Activated CD4-positive, alpha-beta T cell treated with anti-CD3 and anti-CD28 coated beads for 24 hours (primary cell): ENCODE measurements at places on chromosomes 5 and 9.

- DNase-seq, result no peak
Measured at GRCh38 chr5:33422191-33422590, 18.6 kb upstream of the TARS1 start.

DNA sequence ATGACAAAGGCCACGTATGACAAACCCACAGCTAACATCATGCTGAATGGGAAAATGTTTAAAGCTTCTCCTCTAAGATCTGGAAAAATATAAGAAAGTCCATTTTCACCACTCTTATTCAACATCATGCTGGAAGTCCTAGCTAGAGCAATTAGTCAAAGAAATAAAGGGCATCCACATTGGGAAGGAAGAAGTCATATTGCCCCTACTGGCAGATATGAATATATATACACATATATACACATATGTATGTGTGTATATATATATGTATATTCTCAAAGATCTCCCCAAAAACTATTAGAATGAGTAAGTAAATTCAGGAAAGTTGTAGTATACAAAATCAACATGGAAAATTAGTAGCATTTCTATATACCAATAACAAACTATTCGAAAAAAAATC lies 17.1 kb downstream of the APBA1 start:
- DNase-seq, result no peak

DNA sequence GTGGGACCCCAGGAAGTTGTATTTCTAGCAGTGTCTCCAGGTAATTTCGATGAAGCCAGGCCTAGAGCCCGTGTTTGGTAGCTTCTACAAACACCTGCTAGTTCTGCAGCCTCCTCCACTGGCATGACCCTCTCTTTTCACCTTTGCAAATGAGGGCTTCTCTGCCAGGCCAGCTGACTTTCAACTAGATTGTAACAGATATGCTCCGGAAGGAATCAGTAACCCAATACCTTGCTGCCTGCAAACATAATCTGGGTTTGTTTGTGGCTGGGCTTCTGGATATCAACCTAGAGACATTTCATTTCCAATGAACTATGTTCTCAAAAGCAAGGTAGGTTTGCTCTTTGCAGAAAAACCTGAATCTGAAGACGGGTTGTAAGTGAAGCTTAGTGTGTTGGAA lies 354.8 kb downstream of the DMRT2 start:
- DNase-seq, result no peak

DNA sequence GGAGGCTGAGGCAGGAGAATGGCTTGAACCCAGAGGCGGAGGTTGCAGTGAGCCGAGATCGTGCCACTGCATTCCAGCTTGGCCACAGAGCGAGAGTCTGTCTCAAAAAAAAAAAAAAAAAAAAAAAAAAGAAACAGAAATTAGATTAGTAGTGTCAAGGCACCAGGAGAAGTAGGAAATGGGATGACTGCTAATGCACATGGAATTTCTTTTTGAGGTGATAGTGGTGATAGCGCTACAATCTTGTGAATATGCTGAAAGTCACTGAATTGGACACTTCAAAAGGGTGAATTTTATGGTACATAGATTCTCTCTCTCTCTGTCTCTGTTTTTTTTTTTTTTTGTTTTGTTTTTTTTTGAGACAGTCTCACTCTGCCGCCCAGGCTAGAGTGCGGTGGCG lies 42.1 kb upstream of the SUB1 start:
- DNase-seq, result no peak

DNA sequence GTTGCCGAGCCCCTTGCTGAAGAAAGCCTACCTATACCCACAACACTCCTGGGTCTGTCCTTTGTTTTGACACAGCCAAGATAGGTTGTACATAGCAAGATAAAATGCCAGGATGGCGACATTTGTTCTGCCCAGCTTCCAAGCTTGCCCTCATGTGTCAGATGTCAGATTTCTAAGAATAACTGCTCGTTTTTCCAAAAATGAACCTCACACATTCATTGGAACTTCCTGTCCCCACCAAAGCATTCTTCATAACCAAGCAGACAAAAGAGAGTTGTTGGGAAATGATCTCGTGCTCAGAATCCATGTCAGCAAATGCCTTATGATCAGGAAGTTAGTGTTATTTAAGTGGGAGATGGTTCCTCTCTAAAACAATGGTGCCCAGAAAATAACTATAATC lies 210.1 kb downstream of the ZNF608 start:
- DNase-seq, result no peak

GRCh38 chr5:168168978-168169698 lies 122.3 kb upstream of the WWC1 start:
- no peak for DNase-seq

DNA sequence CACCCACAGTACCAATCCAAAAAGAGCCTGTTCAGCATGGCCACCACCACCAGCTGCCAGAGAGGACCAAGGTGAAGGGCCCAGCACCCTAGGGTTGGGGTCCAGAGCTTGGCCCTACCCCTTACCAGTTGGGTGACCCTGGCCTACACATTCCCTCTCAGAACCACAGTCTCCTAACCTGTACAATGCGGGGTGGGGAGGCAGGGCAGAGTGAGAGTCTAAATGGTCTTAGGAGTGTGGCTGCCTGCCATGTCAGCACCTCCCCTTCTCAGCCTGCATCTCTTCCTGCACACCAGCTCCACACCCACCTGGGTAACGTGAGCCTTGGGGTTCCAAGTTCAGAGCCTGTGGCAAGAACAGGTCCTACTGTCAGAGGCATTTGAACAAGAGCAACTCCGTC lies 92.2 kb downstream of the C5orf15 start:
- no peak for DNase-seq

DNA sequence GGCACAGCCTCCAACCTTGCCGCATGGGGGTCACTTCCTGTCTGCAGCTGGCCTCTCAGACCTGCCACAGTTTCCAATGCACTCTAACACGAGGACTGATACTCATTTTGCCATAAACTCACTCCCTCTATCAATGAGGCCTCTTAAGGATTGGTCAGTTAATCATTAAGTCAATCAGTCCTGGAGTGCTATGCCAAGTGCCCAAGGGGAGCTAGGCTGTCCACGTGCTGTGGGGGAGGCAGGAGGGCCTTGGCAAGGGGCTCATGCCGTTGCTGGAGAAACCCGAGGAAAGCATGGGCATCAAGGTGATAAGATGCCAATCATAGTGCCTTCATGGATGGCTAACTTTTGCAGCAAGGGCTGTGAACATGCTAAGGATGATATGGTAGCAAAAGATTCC lies 1.7 kb upstream of the ALDH1B1 start:
- DNase-seq, result no peak

- no peak for DNase-seq
Measured at GRCh38 chr5:142422429-142422828, 97.6 kb upstream of the SPRY4 start.

DNA sequence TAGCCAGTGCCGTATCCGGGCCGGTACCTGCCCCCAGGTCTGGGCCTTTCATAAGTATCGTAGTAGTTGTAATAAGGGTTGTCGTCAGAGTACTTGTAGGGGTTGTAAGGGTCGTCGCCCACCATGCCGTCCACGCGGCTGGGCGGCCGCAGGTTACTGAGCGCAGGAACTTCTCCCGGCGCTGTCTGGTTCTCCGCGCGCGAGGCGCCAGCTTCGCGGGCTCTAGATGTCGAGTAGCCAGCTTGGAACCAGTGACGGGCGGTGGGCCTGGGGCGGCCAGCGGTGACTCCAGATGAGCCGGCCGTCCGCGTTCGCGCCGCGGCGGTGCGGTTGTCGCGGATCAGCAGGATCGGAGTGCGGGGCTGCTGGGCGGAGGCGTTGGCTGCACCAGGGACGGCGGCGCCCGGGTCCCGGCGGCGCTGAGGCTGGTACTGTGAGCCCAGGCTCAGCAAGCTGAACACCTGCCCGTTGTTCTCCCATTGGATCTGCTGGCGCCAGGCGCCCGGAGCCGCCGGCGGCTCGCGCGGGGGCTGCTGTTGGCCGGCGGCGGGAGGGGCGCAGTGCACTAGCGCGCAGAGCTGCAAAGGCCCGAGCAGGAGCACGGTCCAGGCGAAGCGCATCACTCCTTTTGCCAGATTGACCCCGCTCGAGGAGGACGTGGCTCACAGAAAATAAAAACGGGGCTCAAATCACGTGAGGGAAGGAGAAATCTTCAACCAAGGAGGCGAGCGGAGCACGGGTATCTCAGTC lies 518 bp downstream of the LOX start:
- no peak for DNase-seq

DNA sequence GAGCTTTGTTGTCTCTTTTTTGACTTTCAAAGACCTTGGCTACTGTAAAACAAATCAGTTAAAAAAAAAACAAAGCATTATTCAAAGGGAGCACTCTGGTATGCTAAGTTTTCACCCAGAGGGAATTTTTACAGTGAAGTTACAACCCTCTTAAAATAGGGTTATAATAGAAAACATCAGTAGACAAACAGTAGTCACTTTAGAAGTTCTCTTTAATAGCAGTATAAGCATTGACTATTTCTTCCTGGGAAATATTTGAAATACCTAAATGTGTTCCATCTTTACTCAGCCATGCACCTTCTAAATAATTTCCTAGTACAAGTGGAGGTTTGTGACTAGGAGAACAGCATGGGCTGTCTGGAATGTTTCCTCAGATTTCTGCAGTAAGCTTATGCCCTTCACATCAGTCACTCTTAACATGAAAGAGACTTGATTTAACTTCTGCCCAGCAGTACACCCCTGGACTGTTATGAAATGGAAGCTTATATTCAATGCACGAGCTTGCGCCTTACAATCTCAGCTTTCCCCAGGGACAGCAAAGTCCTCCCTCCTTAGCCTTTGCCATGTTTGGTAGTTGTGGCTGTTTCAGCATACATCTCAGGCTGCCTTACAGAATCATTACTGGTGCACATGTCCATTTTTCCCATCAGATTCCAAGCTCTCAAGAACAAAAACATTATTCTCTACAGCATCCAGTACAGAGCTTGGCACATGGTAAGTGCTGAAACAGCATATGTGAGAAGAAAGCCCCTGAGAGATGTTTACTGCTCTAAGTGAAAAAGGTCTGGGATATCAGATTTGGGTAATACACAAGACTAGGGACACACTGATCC lies 191.5 kb downstream of the ZNF608 start:
- no peak for DNase-seq

GRCh38 chr9:78541868-78542443 lies 245.0 kb downstream of the PSAT1 start:
- DNase-seq, result no peak

- DNase-seq, result no peak
Measured at GRCh38 chr5:148511810-148512347, 128.1 kb downstream of the FBXO38 start.

DNA sequence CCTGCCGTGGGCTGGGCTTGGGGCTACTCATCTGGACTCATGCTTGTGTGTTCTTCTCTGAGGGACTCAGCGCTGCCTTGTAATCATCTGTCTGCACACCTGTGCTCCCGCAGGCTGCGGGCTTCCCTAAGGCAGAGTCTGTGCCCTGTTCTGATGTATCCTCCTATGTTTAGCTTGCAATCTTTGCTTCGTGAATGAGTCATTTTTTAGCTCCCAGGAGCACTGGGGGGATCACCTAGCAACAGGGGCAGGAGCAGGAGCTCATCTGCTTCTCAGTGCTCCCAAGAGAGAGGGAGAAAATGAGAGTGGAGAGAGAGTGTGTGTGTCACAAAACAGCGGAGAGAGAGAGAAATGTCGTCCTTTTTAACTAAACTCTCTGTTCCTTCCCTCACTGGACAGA lies 202.4 kb upstream of the ZNF618 start:
- no peak for DNase-seq
